Hematopoietic multipotent progenitor cell treated with erythropoietin and hydrocortisone succinate and interleukin-3 and kit ligand, for 15 days (in vitro differentiated cells): ENCODE measurements at places on chromosomes 1 and 21.

DNA sequence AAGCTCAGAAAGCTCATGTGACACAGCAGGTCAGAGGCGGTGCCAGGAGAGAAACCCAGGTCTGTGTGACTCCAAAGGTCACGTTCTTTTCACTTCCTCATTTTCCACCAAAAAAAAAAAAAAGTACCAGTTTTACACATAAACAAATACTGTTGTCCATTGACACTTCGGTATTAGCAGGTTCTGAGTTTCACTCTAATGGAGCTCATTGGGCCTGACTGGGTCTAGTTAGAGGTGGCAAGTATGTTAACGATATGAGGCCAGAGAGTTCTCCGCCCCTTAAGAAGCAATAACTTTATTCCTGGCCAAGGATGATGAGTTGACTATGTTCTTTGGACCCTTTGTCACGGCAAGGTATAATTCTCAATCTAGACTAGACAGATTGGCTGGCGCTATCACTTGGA, 30.0 kb upstream of the SDE2 start:
- no peak for DNase-seq

GRCh38 chr1:1094981-1095380, 20.9 kb upstream of the RNF223 start:
- no peak for DNase-seq

GRCh38 chr1:36304521-36304920, 1.6 kb upstream of the SH3D21 start:
- DNase-seq = no peak

- no peak for DNase-seq
These were observed at the start of gene LRRC42 for GRCh38 chr1:53946252-53947171. TSS of gene LRRC42 (plus strand) at chr1:53946350. CDS start at chr1:53952000, 5,650 bp downstream.

DNA sequence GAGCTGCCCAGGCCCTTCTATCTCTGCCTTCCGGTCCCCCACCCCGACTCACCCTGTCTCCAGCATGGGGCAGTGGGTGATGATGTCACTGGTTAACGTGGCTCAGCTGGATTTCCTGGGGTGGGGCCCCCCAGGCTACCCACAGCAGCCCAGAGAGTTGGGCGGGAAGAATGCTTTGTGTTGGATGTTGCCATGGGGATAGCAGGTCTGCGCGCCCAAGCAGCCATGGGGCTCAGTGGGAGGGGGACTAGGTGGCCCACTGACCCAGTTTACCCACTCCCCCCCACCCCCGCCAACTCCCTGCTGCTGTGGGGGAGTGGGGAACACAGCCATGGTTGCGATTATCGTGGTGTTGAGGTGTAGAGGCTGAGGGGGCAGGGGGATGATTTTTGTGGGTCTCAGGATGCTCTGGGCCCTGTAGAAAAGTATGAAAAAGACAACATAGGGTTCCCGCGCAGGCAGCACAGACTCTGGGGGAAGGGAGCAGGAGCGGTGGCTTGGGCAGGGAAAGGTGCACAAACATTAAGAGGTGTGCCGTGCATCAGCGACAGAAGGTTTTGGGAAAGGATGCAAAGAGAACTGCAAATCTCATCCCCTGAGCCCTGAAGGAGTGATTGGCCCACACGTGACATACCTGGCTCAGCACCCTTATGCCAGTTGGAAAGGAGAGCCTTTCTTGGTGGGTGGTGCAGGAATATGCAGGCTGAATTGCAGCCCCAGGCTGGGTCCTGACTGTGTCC, 8.5 kb downstream of the CELSR2 start:
- DNase-seq = no peak

DNA sequence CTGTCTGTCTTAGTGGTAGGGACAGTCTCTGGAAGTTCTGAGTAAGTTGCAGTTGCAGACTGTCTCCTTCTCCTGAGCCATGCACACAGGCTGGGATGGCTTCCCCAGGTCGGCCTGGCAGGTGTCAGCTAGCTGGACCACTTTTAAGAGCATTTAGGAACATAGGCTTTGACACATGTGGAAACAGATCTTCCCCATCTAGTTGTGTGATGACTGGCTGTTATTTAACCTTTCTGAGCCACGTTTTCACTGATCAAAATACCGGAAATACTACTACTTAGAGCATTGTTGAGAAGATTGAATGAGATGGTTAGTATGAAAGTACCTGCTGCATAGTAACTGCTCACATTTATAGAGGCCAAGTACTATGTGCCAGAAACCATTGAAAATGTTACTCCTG, 6.2 kb upstream of the MAPKAPK2 start:
- DNase-seq = no peak

DNA sequence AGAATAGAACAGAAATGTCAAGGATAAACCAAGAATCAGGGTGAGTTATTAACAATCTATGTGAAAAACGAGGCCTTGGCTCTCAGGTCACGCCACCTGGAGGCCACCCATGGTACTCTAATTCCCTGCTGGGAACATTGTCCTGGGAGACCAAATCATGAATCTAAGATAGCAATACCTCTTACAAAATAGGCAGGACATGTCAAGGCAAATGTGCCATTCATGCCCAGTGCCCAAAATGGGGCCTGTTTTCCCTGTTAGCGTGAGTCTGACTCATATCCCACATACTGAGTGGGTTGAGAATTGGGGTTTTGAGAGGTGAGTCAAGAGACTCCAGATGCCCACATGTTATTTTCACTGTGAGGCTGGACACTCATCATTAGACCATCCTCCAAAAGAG, 380.8 kb downstream of the HHIPL2 start:
- DNase-seq = peak; percentile 6

DNA sequence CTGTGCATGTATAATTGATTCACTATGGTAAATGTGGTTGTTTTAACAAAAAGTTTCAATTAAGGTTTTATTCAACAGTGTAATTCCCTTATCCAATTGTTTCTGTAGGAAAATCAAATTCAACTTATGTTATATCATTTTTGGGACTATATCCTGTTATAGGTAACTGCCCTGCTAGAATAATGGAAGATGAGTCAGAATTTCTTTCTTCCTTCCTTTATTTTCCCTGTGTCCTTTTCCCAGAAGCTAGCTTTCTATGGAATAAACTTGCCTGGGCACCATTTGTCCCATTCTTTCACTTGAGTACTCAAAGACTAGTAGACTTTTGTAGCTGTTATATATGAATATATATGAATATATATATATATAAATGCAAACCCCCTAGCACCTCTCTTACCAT, 301.3 kb downstream of the TM2D1 start:
- DNase-seq = no peak

DNA sequence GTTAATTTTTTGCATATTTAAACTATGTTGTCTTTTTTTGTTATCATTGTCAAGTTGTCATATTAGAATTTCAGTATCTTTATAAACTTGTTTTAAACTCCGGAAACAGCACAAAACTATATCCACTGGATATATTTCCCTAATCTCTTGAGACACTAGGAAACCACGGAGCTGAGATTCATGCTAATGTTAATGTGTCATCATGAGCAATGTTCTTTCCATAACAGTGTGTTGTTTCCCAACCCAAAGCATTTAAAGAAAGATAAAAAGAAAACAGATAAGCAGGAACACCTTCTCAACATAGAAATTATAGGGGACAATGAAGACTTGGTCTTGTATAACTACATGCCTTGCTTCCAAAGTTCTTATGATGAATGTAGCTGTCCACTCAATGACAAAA, 626.2 kb upstream of the TMPRSS15 start:
- no peak for DNase-seq

DNA sequence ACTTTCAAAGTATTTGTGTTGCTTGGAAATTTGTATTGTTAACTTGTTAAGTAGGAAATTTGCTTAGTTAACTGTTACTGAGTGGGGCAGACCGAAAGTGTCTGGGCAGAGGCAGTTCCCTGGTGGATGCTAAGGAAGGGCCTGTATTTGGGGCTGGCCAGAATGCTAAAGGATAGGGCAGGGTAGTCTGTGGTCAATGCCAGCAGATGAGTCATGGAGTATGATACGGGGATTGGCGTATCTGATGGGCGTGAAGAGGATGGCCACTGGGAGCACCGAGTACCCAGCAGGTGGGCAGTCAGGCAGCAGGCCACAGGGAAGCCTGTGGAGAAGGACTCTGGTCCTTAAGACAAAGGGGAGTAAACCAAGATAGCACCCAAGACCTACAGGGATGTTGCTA, 46.6 kb upstream of the SCAF4 start:
- no peak for DNase-seq

DNA sequence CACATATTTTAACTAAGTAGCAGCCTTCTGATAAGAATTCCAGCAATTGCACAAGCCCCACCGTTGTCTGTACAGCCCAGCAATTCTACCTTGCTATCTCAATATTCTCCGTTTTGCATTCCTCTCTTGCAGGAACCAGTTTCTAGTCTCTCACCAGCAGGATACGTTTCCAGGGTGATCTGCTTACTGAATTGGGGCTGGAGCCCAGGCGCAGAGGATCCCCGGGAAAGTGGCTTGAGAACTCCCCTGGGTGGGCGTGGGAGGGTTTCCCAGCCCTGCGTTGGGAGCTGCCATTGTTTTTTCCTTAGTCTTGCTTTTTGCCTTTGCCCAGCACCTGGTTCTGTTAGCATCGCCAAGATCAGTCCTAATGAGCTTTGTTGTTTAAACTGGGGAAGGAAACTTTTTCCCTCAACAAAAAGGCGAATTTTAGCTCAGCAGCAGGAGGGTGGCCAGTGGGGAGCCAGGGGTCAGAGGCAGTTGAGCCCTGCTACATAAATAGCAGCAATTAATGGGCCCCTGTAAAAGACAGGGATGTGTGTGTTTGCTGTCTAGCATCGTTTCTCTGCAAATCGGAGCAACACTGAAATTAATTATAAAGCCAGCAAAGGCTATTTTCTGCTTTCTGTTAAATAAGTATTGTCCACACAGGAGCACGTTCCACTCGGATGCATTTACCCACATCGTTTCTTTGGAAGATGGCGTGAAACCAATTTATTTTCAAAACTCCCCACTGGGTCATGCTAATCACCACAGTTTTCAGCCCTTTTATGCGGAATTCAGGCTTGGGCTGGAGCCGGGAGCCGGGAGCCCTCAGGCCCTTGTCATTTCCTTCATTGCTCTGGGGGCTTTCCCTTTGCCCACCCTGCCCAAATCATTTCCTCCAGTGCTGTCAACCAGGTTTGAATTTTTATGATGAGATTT, 36.6 kb downstream of the HUNK start:
- no peak for DNase-seq

GRCh38 chr1:88973520-88974137, 18.8 kb downstream of the KYAT3 start:
- DNase-seq = peak; percentile 66
